ENCODE measurements at places on chromosomes 6 and 20.
A peak's percentile ranks its signal among the peaks of the same experiment; 100 is the strongest.

DNA sequence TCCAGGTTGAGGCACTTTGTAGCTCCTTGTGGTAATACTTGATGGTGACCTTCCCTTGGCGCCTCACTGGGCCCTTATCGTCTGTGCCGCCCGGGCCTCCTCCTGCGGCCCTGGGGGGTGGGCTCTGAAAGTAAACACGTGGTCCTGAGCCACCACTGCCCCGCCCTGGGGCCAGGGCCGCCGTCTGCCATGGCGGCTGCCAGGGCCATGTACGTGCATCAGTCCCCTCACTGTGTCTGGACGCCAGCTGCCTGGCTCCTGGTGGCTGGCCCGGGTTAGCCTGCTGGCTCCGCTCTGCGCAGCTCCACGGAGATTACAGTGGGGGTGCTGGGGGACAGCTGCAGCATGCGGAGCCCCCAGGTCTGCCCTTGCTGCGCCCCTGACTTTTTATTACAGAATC lies 81.8 kb upstream of the CENPW start:
- no peak for DNase-seq

- DNase-seq = peak; percentile 40
These were observed 15.8 kb upstream of the PPP1R16B start for GRCh38 chr20:38789503-38790199.

DNA sequence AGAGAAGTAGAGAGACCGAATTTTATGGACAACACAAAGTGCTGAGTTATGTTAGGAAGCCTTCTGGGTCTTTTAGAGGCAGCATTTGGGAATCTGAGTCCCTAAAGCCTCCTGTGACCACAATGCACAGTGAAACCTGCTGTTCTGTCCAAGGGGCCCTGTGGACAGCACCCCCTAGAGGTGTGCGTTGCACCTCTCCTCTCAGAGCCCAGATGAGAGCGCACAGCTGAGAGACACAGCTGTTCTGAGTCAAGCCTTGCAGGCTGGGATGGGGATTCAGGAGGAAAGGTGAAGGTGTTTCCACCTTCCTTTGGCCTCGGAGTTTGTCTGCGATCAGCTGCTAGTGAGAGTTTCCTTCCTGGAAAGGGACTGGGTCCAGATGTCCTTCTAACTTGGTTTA lies 13.0 kb downstream of the PCK1 start:
- DNase-seq = no peak

- no peak for DNase-seq
These were observed 159.0 kb downstream of the GMDS start for GRCh38 chr6:2086326-2086965.

GRCh38 chr6:169251822-169252504 lies 1.7 kb downstream of the THBS2 start:
- DNase-seq = no peak

- DNase-seq = no peak
These were observed 9.0 kb upstream of the FOXC1 start for GRCh38 chr6:1600764-1601157.

DNA sequence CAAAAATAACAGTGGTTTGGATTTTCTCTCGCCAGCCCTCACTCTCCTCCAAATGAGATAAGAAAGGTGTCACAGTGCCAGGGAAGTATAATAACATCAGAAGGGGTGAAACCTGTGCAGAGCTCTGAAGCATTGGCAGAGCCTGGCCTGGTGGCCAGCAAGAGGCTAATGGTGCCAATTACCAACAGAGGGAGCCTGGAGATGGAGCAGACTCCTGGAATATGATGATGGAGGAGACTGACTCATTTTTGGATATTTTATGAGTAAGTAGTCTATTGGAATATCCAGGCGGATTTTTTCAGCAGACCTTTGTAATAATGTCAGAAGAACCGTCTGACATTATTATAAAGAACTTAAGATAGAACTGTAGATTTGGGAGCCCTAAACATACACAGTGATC lies 442.6 kb upstream of the MARCKS start:
- DNase-seq = peak; percentile 69

DNA sequence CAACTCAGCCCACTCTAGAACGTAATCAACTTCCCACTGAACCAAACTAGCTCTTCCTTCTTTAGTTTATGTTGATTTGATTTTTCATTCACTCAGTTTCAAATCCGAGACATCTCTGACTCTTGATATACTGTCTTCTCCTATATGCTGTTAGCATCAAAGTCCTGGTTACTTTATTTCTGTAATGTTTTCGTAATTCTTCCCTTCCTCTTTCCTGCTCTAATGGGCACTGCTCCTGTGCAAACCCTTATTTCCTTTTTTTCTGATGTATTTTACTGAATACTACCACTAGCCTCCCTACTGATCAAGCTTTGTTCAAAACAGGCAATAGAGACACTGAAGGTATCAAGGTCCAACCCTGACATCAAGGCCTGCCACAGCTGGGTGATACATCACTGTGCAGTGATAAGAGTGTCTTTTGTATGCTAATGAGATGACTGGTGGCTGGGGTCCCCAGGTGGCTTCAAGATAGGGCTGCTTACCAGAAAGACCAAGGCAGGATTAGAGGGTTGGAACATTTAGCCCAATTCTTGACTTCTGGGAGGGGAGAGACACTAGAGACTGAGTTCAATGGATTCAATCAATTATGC lies 95.2 kb downstream of the KIF13A start:
- DNase-seq = no peak

DNA sequence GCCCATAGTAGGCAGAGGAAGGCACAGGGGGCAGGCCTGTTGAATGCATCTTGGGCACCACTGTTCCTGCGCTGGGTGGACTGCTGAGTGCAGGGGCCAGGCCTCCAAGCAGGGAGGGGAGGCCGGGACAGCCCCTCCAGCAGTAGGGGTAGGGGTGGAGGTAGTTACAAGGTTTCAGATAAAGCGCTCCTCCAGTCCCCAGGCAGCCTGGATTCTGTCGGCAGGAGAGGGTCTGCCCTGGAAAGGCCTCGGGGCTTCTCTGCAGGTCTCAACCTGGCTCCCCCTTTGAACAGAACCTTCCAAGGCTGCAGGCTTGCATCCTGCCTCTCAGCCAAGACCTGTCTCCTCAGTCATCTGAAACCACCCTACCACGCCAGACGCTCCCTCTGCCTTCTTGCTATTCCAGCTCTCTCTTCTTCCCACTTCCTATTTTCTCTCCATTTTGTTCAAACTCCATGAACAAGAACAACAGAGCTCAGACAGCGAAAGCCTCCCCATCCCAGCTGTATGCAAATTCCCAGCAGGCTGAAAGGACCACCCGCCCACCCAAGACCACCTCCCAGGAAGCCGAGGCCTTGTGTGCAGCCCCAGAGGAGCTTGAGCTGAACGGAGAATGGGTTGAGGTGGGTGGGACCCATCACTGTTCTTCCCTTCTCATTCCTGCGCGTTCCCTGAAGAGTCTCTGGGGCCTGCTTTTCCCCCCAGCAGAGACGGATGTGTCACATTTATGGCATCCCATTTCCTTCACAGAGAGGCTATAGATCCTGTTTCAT lies 1.4 kb downstream of the MLN start:
- no peak for DNase-seq

- no peak for DNase-seq
These were observed 32.4 kb downstream of the SNX3 start for GRCh38 chr6:108228416-108228815.

DNA sequence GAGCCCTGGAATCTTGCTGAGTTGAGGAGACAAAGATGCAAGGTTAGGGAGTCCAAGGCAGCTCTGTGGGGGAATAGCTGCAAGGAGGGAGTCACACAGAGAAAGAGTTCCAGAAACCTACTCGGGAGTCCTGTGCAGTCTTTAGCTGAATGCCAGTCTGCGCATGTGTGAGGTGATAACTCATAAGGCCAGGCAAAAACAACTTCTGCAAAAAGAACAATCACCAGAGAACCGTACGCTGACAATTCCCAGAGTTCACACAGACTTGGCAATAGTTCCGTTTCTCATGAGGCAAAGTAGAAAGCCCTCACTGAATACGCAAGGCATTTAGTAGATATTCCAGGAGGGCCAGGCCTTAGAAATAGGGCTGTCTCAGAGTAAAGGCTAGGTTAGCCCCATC lies 135.2 kb upstream of the TAB2 start:
- DNase-seq = no peak

DNA sequence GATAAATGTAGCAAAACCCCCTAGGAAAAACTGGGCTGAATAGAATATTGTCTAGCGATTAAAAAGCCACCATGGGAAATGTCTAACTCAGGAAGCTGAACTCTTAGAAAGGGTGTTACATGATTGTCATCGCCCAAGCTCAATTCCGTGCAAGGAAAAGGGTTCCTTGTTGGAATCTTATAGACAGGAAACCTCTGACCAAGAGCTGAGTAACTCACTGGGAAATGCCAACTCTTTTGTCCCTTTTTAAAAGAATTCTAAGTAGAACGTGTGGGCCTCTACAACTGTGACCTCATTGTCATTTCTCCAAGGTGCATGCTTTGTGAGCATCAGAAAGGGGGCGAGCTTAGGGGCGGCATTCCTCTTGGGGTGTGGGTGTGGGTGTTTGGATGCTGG lies 88.1 kb downstream of the SYNJ2 start:
- peak; percentile 58 for DNase-seq

DNA sequence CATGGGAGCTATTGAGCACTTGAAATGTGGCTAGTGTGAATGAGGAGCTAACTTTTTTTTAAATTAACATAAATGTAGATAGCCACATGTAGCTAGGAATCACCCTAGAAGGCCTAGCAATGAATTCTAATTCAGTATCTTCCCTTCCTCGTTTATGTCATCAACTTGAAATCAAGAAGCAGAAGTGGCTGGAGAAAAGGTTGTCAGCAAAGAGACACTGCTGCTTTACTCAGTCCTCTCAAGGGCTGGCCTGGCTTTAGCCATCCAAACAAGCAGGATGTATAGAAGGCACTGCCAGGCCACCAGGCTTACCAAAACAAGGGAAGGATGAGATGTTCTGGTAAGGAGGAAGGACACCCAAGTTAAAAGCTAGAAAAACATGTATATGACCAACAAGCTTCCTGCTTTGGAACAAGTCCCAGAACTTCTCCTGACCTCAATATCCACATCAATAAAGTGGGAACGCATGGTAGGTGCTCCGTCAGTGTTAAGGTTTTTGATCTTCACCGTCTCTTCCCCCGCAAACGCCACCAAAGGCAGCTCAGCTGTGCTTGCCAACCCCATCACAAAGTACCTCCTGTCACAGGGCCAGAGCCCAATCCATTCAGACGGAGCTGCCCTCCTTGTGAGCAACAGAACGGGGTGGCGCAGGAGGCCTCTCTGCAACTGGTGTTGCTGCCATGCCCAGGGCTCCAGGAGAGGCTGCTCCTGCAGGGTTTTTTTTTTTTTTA lies 235.8 kb upstream of the RIN2 start:
- DNase-seq = no peak

DNA sequence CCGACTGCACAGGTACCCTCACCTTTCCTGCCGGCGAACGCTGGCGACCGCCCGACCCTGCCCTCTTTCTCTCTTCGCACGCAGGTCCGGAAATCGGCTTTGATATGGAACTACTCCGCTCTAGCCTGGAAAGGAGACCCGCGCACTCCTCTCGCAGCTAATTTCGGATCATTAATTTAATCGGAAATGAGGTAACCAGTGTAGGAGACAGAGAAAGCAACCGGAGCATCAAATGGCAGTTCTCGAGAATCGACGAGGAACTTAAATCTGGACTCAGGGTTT lies 949 bp upstream of the ATXN1 start:
- DNase-seq = no peak

- no peak for DNase-seq
These were observed 24.2 kb upstream of the EXOC2 start for GRCh38 chr6:717135-717534.

- peak; percentile 50 for DNase-seq
These were observed 70.0 kb downstream of the PTPN1 start for GRCh38 chr20:50580016-50580747.

GRCh38 chr6:73051147-73051546 lies 174.1 kb downstream of the KHDC1L start:
- DNase-seq = no peak

- no peak for DNase-seq
These were observed 101.3 kb downstream of the RALGAPA2 start for GRCh38 chr20:20611167-20611566.

- DNase-seq = no peak
These were observed 2.9 kb downstream of the COL20A1 start for GRCh38 chr20:63295846-63296245.

DNA sequence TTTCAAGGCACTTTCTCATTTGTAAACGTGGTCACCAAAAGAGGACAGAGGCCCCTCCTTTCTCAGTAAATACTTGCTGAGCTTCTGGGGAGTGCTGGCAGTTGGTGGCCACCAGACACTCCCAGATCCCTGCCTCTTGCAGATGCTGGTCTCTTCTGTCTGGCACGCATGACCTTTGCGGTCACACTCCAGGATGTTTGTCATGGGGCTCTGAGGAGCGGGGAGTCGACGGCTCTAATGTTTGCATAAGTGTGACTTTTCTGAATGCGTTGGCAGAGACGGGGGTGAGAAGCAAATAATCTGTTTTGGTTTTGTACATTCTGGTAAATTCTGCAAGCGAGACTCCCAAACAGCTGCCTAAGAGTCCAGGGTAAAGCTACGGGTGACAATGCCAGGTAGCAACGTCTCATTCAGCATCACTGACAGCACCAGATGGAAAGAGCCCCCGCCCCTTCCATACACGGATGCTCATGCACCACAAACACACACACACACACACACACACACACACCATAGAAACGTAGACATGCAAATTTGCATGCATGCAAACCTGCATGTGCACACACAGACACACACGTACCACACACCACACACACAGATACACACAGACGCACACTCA lies 101.1 kb downstream of the YTHDF1 start:
- DNase-seq = no peak

- no peak for DNase-seq
These were observed 67.0 kb upstream of the PDE7B start for GRCh38 chr6:135784507-135784906.

DNA sequence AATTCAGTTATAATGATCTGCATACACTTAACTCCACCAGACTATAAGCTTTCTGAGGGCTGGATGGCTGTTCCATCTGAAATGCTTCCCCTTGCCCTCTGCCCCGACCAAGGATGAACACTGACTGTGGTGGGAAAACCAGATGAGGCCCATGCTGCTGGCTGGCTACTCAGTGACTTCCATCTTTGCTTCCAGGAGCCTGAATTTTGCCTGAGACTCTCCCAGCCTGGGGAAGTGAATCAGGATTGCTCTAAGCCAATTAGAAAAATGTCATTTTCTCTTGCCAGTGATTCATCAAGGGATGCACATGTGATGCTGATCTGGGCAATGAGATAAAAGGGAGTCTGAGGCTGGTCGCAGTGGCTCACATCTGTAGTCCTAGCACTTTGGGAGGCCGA lies 1.7 kb upstream of the TOMM34 start:
- peak; percentile 18 for DNase-seq

GRCh38 chr6:33207552-33208090 lies 679 bp upstream of the RING1 start:
- no peak for DNase-seq

GRCh38 chr6:147759093-147759492 lies 250.6 kb downstream of the SAMD5 start:
- no peak for DNase-seq

GRCh38 chr6:155278319-155279049 lies 14.7 kb downstream of the CLDN20 start:
- no peak for DNase-seq

GRCh38 chr20:38897267-38897666 lies 28.9 kb upstream of the FAM83D start:
- no peak for DNase-seq

GRCh38 chr20:32484225-32484957 lies 100.7 kb downstream of the NOL4L start:
- DNase-seq = peak; percentile 20

GRCh38 chr6:31691078-31691463 lies 10.2 kb upstream of the LY6G5C start:
- DNase-seq = no peak

- DNase-seq = no peak
These were observed 364.6 kb downstream of the GJA1 start for GRCh38 chr6:121800047-121800446.
